ENCODE measurements at places on chromosomes 7 and 10.

- no peak for DNase-seq
Observed at GRCh38 chr10:18144396-18144795, 4.2 kb downstream of the CACNB2 start.

GRCh38 chr10:33216661-33217427 is 117.6 kb downstream of the NRP1 start:
- no peak for DNase-seq

DNA sequence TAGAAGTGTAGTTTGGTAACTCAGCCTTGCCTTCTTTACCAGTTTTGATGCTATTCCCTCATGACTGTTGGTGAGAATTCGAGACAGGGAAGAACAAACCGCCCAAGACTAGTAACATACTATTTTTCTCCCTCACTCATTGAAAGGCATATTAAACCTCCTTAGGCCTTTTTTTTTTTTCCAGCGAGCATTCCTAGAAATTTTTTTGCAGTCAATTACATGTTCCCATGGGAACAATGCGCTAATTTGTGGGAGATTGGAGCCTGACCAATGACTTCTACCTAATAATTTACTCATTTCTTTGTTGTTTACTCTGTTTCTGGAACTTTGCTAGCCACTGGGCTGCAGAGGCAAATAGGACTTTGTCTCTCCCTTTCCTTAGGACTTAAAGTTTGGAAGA is 6.0 kb downstream of the VPS50 start:
- DNase-seq = no peak

DNA sequence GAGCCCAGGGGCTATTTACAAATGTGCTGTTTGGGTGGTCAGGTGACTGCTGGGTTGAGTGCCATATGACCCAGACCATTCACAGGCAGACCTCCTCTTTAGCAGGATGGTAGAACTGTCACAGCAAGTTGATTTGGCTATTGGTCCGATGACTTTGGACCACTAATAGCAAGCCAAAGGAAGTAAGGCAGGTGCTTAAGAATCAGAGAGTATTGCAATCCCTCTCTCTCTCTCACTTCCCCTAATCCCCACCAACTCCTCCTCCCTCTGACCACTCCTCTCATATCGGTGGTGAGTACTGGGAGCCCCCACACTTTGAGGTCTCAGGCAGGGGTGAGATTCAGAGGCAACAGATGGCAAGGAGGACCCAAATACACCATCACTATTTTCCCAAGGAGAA is 165.3 kb downstream of the TRIL start:
- DNase-seq = no peak

DNA sequence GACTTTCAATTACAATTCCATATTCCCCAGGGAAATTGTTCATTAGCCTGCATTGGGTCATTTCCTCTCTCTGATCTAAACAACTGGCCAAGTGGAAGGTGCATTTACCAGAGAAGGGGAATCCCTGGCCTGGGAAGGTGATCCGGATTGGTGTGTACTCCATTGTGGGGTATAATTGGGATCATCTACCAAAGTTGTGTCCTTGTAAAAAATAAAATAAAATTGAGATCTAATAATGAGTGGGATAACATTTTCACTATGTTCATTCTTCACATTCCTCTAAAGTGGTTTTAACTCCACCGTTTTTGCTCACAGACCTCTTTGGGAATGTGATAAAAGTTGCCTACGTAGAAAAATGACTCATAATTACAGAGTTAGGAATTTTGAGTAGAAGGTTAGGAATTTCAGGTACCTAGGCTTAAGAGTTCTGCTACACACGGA is 22.8 kb downstream of the ARL5B start:
- no peak for DNase-seq

DNA sequence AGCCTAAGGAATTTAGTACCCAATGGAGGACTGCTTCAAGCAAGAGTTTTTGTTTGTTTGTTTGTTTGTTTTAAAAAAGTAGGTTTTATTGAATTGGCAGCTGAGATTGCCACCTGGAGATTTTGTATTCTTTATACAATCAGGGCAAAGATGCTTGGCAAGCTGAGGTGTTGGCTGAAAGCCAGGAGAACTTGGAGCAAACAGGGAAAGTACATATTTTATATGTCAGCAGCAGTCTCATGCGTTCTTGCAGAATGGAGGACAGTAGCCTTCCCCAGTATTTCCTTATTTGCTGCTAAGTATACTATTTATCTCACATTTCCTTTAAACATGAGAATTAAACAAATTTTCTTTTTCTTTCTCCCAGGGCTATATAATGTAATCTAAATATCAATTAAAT is 22.6 kb upstream of the ICA1 start:
- DNase-seq = no peak

DNA sequence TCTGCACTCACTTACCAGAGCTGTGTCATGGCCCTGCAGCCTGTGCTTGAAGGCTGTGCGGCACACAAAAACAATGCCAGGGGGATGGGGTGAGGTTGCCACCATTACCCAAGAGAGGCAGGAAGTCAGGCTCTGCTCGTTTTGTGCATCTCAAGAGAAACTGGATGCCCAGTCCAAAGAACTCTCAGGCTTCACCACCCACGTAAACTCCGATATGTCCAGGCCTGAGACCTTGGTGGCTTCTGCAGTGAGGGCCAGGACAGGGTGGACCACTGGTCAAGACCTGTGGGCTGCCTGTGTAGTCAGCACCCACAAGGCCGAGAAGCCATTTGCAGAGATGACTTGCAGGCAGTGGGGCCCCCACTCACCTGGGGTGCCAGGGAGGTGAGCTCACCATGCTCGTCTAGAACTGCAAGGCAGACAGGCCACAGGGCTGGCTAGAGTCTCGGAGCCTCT is 54.7 kb upstream of the EBF3 start:
- no peak for DNase-seq

Measured in right renal cortex interstitium (tissue), 3 donors.